ENCODE measurements at places on chromosomes 4 and X. TPM values are rescaled to one million over a fixed set of nuclear protein-coding genes. Genes with fewer than 3 reads are reported as not detected.

SLC25A53 gene
- 4.4 TPM for total RNA-seq

GAGE12H gene
- not detected for total RNA-seq

USP26 gene
- total RNA-seq: not detected

RTL9 gene
- total RNA-seq: 0.05 TPM

VCX3B gene
- total RNA-seq: not detected

LRCH2 gene
- total RNA-seq: not detected

HEPH gene
- not detected for total RNA-seq

AGA gene
- 15.1 TPM for total RNA-seq
